Thymus (tissue), 14 donors: ENCODE measurements at places on chromosomes 5 and 9. TPM values are rescaled to one million over a fixed set of nuclear protein-coding genes. Genes with fewer than 3 reads are reported as not detected.

Gene GRXCR2
- total RNA-seq = 0.05 TPM

- no peak for DNase-seq
Measured at GRCh38 chr9:20447291-20447690, 175.0 kb downstream of the MLLT3 start.

- no peak for DNase-seq
Measured at GRCh38 chr5:150600616-150601490, 39.6 kb upstream of the SYNPO start.

DNA sequence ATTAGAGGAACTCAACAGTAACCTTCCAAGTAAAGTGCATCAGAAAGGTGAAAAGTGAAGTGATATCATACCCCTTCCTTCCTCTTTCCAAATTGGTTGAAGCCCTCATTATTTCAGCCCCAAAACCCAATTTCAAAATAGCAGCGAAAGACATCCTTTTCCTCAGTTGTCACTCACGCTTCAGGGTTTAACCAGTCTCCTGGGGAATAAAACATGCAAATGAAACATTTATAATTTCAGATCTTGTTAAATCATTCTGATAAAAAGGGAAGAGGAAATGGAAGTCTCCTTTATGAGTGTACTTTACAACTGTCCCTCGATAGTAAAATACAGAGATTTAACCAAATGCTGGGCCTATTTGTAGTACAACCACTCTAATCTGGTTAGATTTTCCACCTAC lies 22.5 kb downstream of the TRPM6 start:
- DNase-seq = no peak

GRCh38 chr5:165242646-165243045 lies 1737.2 kb downstream of the MAT2B start:
- no peak for DNase-seq

DNA sequence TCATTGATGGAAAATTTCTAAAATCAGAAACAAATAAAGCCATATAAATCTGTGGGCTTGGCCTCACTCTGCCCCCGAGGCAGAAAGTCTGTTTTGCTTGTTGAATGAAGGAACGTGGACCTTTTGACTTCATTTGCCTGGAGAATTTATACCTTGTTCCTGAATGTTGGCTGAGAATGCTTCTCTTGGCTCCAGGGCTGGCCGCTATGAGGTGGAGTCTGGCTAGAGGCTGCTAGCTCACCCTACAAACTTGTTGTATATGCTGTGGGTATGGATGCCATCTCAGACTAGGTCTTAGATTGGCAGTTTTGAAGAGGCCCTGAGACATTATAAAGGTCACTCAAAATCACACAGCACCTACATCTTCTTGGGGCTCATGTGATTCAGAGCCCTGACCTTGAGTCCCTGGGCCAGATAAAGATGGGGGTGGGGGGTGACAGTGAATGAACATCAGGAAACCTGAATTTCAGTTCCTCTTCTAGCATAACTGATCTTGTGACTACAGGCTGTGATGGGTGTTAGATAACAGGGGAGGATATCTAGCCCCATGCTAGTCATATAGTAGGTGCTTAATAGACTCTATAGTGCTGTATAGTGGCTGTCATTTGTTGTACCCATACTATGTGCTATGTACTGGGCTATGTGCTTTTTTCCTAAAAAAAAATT lies 2.8 kb downstream of the GM2A start:
- DNase-seq = no peak

GRCh38 chr5:138000102-138000723 lies 32.7 kb downstream of the FAM13B start:
- no peak for DNase-seq

GRCh38 chr5:137201876-137202275 lies 297.2 kb downstream of the SPOCK1 start:
- DNase-seq = no peak

- no peak for DNase-seq
Measured at GRCh38 chr9:33116860-33117259, 40.4 kb upstream of the SMU1 start.

Gene LCN1
- total RNA-seq = 0.19 TPM

DNA sequence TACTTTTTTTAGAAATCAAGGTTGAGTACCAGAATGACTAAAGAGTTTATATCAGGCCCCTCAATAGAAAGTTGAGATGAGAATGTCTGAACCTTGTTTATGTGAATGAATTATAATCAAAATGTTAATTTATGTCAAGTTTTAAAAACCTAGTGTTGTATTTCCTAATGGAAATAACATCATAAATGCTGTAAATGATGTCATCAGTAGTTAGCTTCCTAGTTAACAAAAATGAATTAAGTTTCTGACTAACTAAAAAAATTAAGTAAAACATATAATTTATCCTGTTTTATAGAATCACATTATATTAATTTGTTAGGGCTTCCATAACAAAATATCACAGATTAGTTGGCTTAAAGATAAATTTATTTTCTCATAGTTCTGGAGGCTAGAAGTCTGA lies 45.0 kb upstream of the CCNH start:
- DNase-seq = no peak

- no peak for DNase-seq
Measured at GRCh38 chr5:37664551-37664950, 175.3 kb downstream of the GDNF start.
